ENCODE measurements at places on chromosomes 7 and 10.

DNA sequence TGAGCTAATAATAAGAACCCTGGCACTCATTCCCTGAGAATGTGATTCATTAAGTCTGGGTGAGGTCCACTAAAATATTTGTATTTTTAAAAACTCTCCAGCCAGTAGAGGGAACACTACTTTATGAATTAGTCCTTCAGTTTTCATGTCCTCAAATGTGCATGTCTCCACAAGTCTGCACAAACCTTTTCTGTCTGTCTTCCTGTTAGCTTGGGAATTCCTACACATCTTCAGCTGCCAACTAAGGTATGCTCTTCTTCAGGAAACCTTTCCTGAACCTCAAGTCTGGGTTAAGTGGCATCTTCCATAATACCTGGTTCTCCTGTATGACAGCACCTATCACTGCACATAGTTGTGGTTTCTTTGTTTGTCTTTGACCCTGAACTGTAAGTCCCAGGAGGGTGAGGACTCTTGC is 119.6 kb upstream of the MKX start:
- peak; percentile 65 for DNase-seq

GRCh38 chr7:36583318-36583717 is 141.0 kb downstream of the AOAH start:
- DNase-seq: no peak

GRCh38 chr7:138079137-138079536 is 2.9 kb downstream of the AKR1D1 start:
- DNase-seq: no peak

DNA sequence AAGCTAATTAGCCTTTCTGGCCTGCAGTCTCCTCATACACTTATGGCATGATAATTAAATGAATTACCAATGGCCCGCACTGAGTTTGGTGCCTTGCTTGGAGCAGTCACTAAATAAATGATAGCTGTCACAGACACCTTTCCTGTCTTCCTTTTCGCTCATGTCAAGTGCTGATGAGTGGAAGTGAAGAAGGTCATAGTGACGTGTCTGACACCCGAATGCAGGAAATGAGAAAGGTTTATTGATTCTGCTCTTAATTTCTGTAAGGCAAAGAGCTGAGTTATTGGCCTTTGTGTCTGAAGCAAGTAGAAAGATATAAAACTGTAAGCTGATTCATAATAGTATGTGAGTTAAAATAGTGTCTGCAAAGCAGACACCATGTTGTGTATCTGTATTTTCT is 13.2 kb upstream of the ESYT2 start:
- no peak for DNase-seq

- no peak for DNase-seq
Measured at GRCh38 chr7:26195867-26196657, 4.5 kb downstream of the HNRNPA2B1 start.

DNA sequence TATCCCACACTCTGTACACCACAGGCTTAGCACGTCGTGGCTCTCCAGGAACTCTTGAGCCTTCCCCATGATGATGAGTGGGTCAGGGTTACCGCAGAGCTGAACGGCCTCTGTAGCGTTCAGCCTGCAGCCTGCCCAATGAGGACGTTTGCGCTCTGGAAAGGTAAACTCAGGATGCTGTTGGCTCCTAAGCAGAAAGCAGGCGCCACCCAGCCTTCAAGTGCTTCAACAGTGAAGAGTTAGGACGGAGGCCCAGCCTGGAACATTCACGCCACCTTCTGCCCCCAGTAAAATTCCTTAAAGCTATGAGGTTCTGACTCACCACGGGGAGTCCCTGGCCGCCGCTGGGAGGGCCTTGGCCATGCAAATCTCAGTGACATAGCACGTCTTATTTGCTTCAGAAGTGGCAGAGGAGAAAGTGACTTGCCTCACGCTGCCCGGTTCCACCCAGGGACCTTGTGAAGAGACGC is 161.5 kb upstream of the SH2B2 start:
- peak; percentile 65 for DNase-seq

DNA sequence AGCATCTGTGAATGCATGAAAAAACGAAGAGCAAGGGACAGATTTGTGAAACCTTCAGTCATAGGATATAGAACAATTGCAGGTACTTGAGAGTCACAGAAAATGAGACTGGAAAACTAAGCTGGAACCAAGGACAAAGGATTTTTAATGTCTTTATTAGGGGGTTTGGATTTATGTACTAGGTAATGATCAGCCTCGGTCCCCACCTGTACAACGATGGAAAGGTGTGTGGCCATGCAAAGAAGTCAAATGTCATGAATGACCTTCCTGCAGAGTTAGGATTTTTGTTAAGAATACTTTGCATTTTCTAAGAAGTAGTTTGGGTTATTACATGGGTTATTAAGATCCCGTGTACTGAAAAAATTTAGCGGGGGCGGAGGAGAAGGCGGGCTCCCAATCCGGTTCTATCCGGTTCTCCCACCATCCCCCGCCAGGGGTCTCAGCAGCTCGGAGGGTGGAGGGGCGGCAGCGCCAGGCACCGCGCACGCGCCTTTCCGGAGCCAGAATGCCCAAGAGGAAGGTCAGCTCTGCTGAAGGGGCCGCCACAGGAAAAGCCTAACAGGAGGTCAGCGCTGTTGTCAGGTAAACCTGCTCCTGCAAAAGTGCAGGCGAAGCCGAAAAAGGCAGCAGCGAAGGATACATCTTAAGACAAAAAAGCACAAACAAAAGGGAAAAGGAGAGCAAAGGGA is 327.5 kb upstream of the PLXDC2 start:
- DNase-seq: peak; percentile 6

GRCh38 chr10:10627414-10627813 is 390.3 kb upstream of the CELF2 start:
- no peak for DNase-seq

DNA sequence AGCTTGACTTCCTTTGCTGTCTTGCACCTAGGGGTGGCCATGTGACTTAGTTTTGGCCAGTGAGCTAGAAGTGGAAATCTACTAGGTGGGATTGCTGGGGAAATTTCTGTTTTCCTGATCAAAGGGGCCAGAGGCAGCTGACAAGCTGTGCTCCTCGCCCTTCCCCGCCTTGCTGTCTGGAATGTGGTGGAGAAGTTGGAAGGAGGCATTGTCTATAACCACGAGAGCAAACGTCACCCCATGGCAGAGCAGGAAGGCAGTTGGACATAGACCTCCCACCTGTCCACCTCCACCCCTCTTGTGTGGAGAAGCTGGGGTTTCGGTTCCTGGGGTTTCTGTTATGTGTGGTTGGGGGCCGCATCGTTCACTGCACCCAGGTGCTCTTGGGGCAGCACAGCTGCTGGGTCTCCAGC is 7.3 kb downstream of the SFRP5 start:
- no peak for DNase-seq

- DNase-seq: no peak
Measured at GRCh38 chr10:73287441-73287840, 35.0 kb upstream of the MRPS16 start.

All from AG20443 (cell line).